ENCODE measurements at places on chromosomes 1 and 21.

DNA sequence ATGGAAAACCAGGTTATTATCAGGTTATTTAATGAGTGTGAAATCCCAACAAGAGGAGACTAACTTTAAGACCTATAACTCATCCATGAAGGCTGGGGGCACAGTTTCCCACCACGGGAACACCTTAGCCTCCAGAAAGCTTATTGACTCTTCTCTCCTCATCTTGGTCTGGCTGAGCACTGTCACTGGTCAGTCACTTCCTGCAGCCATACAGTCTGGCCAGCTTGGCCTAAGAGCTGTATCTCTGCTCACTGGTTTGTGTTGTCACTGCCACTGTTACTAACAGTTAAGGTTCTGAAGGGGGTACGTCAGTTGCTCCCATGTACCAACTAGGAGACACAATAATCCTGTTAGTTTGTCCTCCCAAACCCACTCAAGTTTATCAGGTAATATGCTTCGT, 16.7 kb upstream of the DDAH1 start:
- DNase-seq, result no peak

DNA sequence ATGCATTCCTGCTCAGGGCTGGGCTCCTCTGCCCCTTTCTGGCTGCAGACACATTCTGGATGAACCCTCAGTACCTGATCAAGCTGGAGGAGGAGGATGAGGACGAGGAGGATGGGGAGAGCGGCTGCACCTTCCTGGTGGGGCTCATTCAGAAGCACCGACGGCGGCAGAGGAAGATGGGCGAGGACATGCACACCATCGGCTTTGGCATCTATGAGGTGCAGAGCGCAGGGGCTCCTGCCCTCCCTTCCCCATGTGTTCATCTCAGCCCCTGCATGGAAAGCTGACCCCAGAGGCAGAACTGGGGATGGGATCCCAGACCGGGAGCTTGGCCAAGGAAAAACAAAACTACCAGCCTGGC, 43.1 kb downstream of the CAPN2 start:
- no peak for DNase-seq

GRCh38 chr1:203158423-203158822, 17.2 kb downstream of the MYBPH start:
- no peak for DNase-seq

GRCh38 chr1:237016626-237017025, 12.4 kb upstream of the MT1HL1 start:
- no peak for DNase-seq

DNA sequence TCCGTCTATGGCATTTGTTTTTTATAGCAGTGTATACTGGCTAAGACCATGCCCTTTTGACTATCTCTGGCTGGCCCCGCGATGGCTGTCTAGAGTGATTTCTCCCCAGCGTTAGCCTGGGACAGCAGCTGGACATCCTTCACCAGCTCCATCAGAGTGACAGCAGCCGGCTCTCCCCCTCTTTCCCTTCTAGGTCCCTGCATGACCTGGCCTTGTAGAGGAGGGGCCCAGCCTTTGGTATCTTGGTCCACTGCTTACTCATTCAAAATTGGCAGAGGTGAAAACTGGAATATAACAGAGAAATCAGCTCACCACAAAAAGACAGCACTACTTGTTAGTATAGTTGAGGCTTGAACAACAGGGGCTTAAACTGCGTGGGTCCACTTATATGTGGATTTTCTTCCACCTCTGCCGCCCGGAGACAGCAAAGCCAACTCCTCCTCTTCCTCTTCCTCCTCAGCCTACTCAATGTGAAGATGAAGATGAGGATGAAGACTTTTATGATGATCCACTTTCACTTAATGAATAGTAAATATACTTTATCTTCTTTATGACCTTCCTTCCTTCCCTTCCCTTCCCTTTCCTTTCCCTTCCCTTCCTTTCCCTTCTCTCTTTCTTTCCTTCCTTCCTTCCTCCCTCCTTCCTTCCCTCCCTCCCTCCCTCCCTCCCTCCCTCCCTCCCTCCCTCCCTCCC, 29.4 kb upstream of the B3GALNT2 start:
- DNase-seq, result no peak

GRCh38 chr1:246534114-246534513, 27.0 kb upstream of the SMYD3 start:
- DNase-seq, result no peak

DNA sequence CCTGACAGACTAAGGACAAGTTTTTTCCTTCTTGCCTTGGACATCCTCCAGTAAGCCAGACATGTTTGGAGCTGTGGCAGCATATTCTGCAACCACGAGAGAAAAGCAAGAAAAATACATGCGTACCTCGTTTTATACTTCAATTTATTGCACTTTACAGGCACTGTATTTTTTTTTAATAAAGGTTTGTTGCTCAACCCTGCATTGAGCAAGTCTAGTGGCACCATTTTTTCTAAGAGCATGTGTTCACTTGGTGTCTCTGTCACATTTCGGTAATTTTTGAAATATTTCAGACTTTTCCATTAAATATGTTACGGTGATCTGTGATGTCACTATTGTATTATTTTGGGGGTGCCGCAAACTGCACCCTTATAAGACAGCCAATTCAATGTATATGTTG, 2.1 kb upstream of the SSX2IP start:
- DNase-seq, result no peak

GRCh38 chr1:94667818-94668217, 126.3 kb upstream of the F3 start:
- no peak for DNase-seq

- DNase-seq, result no peak
Measured at GRCh38 chr1:173423291-173423690, 53.8 kb upstream of the PRDX6 start.

DNA sequence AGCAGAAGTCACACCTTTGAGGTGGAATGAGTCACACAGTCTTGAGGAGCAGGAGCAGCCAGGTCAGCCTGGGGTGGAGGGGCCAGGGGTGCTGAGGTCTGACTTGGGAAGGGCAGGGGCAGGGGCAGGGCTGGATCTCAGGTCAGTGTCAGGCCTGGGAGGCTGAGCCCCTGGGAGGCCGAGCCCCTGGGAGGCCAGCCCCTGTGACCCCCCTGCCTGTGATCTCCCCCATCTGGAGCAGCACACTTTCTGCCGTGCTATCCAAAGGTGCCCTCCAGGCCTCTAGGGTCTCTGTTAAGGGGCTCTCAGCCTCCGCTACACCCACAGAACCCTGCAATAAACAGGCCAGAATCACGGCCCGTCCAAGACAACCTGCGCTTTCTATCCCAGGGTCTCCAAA, 36.9 kb upstream of the AJAP1 start:
- DNase-seq, result no peak

GRCh38 chr21:46035809-46036695, 54.5 kb downstream of the COL6A1 start:
- DNase-seq, result no peak

DNA sequence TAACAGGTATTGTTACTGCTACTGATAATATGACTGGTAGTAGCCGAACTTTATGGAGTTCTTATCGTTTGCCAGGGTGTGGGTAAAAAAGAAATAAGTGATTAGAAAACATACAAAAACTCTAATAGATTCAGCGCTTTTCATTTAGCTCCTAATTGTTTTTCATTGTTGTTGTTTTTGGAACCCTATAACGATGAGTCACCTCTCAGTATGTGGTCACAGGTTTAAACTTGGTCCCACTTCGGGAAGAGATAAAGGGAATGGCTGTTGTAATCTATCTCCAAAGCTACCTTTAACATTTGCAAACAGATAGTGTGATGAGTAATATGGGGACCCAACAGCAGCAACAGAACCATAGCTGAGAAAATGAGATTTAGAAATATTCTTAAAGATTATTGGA, 62.7 kb upstream of the BCL10 start:
- no peak for DNase-seq

DNA sequence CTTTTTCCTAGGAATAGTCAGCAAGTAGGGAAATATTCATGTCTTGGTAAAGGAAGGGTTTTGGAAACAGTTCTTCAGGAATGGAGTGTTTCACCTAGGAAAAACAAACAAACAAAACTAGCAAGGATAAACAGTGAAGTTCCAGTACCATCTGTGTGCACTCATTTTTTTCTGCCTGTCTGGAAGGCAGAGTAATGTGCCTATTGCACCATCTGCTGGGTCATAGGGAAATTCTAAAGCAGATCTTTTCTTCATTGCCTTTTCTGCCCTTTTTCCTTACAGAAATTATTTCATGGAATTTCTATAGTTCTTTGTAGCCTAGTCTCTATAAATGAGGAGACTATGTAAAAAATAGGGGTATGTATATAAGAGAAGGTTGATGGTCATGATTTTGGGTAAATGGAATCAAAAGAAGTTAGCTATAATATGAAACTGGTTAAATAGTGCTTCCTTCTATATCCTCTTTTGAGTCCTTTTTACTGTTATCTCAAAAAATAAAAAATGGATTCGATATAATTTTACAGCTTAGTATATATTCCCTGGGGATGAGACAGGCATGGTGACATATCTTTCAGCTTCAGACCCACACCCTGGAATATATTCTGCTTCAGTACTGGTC, 3.4 kb upstream of the HRNR start:
- no peak for DNase-seq
